Activated naive CD8-positive, alpha-beta T cell treated with anti-CD3 and anti-CD28 coated beads for 36 hours (primary cell): ENCODE measurements at places on chromosomes 7 and 10.

- DNase-seq: peak; percentile 50
Observed at GRCh38 chr7:128361411-128362379, at the start of gene PRRT4. PRRT4 (minus strand) TSS chr7:128361690.

DNA sequence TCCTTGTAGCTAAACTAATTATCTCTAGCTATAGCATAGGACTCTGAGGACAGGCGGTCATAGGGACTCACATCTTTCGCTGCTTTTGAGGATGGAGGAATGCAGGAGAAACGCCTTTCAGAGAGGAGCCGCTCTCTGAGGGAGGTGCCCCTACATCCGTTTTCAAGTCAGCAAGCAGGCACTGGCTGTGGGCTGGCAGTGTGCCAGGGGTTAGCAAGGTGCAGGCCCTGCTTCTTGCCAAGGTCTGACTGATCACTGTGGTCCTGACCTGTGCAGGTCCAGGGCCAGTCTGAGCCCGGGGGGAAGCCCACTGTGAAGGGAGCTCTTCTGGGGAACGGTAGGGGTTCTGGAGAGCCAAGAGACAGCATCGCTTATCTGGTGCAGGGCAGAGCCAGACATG, 89.4 kb downstream of the SH3PXD2A start:
- DNase-seq: peak; percentile 64

DNA sequence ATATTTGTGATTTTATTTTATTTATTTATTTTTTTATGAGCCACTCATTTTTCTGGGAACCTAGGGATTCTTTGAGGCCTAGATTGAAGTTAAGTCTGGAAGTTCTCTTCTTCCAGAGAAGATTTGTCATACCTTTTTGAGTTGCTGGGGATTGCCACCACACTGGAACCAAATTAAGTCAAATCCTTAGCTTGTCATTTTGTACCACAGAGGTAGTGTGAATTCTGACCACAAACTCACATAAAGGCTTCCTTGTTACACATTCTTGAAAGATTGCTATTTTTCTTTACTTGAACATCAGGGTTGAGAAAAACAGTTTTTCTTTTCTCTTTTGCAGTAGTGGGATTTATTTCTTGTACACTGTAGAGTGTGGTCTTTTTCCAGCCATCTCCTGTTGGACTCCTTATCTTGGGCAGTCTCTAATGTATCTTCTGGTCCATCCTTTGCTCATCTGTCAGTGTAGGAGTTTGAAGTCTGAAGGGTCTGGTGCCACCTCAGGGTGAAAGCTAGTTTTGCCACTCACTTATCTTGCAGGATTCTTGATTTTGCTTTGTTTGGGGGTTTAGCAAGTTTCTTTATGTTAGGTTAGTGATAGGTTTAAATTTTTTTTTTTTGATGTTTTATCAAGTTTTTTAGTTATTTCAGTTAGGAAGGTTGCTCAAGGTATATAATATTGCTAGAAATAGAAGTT, 24.8 kb downstream of the PCBD1 start:
- no peak for DNase-seq

DNA sequence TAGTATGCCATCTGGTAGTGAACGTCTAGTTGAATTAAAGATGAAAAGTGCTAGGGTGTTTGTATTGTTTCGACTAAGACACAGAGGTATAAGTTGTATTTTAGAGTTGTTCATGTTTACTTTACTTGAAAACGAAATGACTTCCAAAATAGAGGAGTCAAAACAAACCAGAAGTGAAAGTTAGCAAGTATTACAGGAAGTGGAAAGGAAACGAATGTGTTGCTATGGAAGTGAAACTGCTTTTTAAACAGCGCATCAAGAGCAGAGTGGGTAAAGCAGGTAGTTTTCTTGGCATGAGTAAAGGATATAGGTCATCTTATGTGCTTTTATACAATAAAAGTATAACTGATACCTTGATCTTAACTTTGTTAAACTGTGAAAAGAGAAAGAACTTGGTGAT, 20.0 kb upstream of the GALNTL5 start:
- DNase-seq: no peak

DNA sequence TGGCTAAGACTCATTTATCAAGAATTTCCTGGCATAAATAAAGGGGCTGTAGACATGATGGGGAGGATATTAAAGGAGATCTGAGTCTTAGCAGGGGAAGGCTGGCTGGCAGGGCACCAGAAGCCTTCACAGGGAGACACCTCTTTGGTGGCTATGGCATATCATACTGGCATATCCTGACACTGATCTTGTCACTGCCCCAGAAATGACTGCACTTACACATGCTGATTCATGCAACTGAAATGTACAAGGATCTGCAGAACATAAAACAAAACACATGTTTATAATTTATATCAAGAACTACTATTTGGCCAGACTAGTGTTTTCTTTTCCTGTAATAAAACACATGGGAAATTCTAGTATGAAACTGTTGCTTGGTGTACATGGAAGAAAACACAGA, 5.5 kb upstream of the LIPN start:
- no peak for DNase-seq

- DNase-seq: no peak
Observed at GRCh38 chr10:58823983-58824382, 311.3 kb downstream of the BICC1 start.

- no peak for DNase-seq
Observed at GRCh38 chr10:26243351-26243720, 26.8 kb downstream of the GAD2 start.

DNA sequence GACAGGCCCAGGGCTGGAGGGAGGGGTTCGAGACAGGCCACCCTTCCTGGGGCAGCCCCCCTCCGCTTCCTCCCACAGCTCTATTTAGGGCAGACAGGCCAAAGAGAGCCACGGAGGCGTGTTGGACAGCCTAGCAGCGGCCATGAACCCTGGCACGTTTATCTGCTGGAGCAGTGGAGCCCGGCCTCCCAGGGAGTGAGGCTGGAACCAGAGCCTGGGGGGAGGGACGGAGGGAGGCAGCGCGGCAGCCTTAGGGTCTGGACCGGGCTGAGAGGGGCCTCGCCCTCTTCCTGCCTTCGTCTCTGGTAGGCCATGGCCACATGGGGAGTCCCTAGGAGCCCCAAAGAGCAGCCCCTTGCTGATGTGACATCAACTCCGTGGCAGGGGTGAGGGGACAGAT, 17.1 kb downstream of the UNCX start:
- DNase-seq: no peak

DNA sequence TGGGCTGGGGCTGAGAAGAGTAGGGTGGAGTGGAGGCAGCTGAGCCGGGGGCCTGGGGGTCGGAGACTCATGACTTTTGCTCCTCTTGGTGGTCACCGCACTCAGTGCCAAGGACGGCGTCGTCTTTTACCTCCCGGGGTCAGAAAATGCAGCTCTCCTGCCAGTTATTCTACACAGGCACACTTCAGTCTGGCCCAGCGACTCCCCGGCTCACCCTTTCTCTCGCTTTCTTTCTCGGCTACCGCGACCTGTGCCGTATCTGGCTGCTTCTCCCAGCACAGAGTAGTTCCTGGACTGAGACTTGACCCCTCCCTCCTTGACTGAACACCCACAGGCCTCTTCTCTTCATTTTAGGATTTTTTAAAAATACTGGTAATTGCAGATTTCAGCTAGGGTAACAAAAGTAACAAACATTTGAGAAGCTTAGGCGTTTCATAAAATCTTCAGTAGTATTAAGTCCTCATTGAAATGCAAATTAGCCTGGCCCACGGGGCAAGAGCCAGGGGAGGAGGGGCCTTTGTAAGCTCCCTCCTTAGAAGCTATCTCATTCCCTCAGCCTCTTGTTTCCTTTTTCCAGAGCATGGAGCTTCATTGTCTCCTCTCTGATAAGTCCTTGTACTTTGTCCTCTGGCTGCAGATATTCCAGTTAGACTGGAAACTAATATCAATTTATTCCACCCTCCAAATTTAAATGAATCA, 1.1 kb upstream of the PRLHR start:
- no peak for DNase-seq

DNA sequence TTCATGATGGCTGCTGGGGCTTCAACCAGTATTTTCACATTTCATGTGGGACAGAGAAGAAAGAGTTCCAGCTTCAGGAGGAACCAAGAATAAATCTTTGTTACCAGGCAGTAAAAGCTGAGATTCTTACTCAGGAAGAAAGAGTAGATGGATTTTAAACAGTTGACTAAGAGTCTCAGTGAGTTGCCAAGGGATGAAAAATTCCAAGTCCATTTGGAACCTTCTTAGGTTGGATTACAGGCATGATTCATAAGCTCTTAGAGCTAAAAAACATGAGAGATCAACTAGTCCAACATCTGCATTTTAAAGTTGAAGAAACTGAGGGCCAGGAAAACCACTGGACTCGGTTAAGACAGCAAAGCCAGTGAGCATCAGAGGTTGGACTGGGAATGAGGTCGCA, 148.6 kb downstream of the NEBL start:
- DNase-seq: no peak

DNA sequence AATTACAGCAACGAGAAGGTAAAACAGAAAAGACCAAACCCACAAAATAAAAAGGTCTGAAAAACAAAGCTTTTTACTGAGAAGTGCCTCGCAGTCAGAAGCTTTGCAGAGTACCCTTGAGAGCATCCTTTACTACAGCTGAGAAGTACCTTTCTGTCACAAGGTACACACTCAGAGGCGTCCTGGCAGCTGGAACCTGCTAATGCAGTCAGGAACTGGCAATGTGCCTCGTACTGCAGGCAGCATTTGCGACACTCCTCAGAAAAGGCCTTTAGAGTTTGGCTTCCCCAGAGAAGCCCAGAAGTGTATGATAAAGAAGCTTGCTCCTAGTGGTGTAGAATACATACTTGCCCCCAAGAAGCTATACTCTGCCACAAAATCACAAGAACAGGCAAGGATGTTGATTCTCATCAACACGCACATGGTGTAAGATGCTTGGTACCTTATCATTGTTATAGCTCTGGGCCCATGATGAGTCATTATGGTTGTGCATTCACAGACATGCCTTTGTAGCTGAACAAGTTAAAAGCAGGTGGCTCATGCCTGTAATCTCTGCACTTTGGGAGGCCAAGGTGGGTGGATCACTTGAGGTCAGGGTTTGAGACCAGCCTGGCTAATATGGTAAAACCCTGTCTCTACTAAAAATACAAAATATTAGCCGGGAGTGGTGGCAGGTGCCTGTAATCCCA, 2.0 kb upstream of the GTPBP4 start:
- no peak for DNase-seq

DNA sequence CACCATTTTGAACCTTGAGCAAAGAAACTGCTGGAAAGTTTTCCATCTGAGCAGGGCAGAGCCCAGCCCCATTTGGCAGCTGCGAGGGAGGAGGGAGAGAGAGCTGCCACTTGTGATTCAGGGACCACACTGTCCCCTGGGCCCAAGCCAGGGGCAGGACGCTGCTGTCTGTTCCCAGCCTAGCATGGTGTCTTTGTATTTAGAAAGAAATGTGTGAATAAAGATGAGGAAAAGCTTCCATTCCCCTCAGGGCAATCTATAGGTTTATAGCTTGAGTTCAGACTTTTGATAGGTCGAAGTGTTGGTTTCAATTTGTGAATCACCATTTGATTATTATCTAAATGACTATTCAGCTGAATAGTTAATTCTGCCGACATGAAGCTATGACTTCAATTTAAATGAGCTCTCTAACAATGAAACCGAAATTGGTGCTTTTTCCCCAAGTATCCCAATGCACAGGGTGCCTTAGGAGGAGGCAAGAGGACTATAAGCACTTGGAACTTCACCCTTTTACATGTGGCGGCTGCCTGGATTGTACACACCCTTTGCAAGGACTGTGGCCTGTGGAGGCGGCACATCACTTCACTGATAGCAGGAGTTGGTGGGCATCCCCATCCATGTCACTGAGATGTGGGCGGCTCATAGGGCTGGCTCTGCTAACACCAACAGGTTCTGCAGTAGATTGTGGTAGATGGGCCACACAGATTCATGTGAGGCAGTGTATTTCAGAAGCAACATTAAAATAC, 223.5 kb downstream of the CCDC3 start:
- no peak for DNase-seq

DNA sequence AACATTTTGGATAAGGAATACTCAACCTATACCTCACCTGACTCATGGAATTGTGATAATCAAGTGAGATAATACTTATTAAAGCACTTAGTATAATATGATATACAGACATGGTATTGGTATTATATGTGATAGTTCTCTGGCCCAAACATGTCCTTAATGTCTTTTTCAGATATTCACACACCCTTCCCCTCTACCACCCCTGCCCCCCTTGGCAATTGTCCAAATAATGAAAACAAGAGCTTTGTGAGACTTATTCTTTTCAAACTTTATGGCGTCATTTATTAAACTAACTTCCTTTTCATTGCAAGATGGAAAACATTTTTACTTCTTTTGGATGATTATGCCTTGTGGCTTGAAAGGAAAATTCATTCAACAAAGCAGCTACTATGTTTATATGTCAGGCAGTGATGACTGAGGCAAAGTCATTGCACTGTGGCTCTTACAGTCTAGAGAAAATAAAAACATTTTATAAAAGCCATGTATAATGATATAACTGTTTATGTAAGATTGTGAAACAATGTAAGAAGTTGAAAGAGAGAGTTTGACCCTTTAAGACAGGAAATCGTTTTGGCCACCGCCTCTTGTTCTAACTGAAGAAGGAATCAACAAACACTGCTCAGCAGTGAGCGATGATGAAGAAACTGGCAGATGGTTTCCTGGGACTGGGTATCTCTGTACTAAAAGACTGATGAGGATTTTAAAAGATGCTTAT, 27.4 kb downstream of the MINPP1 start:
- DNase-seq: no peak

GRCh38 chr7:36683695-36684357, 40.5 kb downstream of the AOAH start:
- DNase-seq: no peak

- DNase-seq: no peak
Observed at GRCh38 chr7:76381814-76382213, 23.0 kb upstream of the YWHAG start.

DNA sequence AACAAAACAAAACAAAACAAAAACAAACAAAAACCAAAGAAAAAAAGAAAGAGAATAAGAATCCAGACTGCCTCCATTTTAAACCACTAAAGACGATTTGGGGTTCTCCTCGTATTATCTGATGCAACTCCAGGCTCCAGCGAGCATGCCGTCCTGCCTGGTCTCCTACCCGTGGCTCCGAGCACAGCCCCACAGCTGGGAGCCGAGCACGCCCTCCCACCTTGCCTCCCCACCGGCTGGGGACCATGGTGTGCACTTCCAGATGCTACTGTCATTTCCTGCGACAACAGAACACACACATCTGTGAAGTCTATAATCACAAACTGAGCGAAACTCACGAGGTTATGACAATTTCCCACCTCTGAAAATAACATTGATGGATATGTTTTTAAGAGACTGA, 113.1 kb downstream of the ADARB2 start:
- DNase-seq: no peak

DNA sequence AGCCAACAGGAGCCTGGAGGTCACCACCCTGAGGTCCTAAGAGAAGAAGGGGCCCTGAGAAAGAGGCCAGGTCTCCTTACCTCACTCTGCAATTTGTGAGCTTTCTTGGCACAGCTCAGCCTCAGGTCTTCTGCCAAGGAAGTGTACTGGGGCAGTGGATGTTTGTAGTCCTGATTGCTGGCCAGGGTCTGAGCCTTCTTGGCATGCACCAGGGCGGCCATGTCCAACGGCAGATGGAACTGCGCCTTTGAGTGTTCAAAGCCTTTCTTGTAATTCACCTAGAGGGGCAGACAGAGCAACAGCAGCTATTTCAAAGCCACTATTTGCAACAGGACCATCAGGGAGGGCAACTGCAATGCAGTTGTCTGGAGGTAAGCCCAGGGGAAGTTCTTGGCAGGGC, 51.7 kb downstream of the NRAP start:
- no peak for DNase-seq

- DNase-seq: no peak
Observed at GRCh38 chr10:77792155-77792554, 134.4 kb downstream of the DLG5 start.

GRCh38 chr10:47176206-47176902, 123.6 kb upstream of the GDF10 start:
- DNase-seq: no peak

GRCh38 chr10:13592306-13592705, 5.5 kb downstream of the PRPF18 start:
- no peak for DNase-seq
